BE2C (cell line): ENCODE measurements at places on chromosomes 5 and 9.

DNA sequence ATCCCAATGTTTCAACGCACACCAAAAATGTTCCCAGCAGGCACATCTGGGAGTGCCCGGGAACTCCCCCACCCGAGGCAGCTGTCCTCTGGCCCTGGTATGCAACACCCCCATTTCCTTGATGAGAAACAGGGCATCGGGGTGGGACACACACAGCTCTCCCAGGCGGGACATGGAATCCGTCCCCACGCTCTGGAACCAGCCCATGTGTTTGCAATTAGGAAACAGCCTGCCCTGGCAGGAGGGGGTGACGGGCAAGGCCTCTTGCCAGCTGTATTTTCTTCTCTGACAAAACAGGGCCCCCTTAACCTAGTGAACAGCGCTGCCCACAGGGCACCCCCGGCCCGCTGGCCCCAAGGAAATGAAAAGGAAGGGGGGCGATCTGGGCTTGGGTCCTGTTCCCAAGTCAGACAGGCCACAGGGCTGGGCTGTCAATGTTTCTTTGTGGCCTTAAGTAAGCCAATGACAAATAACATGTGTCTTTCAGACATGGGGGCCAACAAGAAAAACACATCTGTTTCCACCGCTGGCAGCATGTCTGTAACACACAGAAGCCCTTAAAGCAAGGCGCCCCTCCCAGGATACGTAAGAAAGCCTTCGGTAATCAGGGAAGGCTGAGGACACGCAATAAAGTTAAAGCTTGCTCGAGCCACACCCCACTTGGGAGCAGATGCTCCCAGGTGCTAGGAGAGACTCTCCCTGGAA, 125.3 kb downstream of the ROR2 start:
- DNase-seq, result peak; percentile 47

- DNase-seq, result peak; percentile 25
Measured at GRCh38 chr5:19795218-19795617, 192.8 kb downstream of the CDH18 start.

GRCh38 chr9:124757616-124758015, 13.5 kb downstream of the NR6A1 start:
- no peak for DNase-seq

GRCh38 chr9:22009506-22009867, 382 bp upstream of the CDKN2B start:
- DNase-seq, result no peak

- no peak for DNase-seq
Measured at GRCh38 chr5:4911646-4912403, 228.3 kb upstream of the ADAMTS16 start.

- no peak for DNase-seq
Measured at GRCh38 chr9:19583890-19584289, 175.1 kb downstream of the ACER2 start.
